Fibroblast of skin of right biceps (primary cell): ENCODE measurements at places on chromosomes 7 and 10.

- DNase-seq: no peak
These were observed 3.1 kb downstream of the PCOLCE start for GRCh38 chr7:100604976-100605911.

- peak; percentile 10 for DNase-seq
These were observed 498.1 kb downstream of the KCNMA1 start for GRCh38 chr10:77139252-77140160.

GRCh38 chr7:73509463-73509862 lies 12.6 kb downstream of the BAZ1B start:
- DNase-seq: no peak

- peak; percentile 98 for DNase-seq
These were observed 81.1 kb upstream of the FZD1 start for GRCh38 chr7:91182819-91183764.

DNA sequence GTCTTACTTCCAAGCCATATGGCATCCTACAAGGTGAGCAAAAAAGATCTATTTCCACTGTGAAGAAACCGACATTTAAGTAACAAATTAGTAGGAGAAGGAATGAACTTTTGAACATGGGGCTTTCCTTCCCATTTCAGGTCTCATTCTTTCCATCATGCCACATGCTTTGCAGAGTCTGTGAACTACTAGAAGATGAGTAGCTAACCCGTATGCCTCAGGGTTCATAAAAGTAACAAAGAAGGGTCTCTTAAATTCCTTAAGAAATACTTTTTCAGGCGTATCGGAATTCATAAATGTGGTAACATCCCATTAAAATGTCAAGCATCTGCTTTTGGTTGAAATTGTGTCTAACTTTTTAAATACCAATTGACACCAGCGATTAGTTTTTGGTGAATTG lies 81.3 kb upstream of the TNS3 start:
- peak; percentile 56 for DNase-seq

DNA sequence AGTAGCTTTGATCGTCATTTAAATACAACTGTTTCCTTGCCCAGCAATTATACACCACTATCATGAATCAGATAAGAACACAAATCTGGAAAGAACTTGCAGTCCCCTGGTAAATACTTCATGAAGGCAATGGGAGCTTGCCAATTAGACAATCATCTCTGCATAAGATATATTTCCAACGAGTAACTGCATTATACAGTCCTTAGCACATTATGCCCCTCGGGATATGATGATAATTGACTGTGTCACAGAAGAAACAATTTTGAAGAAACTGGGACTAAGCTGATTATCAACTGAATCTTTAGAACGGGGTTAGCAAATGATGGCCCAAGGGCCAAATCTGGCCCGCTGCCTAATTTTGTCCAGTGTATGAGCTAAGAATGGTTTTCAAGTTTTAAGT lies 155.7 kb downstream of the TRIL start:
- peak; percentile 56 for DNase-seq

- DNase-seq: no peak
These were observed 100.1 kb downstream of the BTRC start for GRCh38 chr10:101453791-101454718.

GRCh38 chr7:28606421-28606820 lies 194.1 kb downstream of the CREB5 start:
- no peak for DNase-seq

GRCh38 chr7:26100406-26101339 lies 51.3 kb upstream of the NFE2L3 start:
- no peak for DNase-seq

DNA sequence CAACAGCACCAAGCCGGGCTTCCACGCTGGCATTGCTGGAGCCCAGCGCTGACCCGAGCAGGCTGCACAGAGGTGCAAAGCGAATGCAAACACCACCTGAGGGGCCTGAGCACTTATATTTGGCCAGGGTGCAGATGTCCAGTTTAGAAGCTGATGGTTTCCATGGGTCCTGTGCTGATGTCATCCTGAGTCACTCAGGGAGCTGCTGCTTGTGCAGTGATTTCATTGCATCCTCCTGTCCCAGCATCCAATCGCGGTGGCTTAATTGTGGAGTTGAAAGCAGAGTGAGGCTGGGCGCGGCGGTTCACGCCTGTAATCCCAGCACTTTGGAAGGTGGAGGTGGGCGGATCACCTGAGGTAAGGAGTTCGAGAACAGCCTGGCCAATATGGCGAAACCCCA lies 410.2 kb upstream of the KLF6 start:
- DNase-seq: peak; percentile 61
